Left lobe of liver (tissue), 2 donors: ENCODE measurements at places on chromosomes 5 and 9. TPM values are rescaled to one million over a fixed set of nuclear protein-coding genes. Genes with fewer than 3 reads are reported as not detected.

The PCDHA2 gene
- not detected for total RNA-seq

- no peak for DNase-seq
These were observed 221.4 kb upstream of the KLF4 start for GRCh38 chr9:107710953-107711352.

DNA sequence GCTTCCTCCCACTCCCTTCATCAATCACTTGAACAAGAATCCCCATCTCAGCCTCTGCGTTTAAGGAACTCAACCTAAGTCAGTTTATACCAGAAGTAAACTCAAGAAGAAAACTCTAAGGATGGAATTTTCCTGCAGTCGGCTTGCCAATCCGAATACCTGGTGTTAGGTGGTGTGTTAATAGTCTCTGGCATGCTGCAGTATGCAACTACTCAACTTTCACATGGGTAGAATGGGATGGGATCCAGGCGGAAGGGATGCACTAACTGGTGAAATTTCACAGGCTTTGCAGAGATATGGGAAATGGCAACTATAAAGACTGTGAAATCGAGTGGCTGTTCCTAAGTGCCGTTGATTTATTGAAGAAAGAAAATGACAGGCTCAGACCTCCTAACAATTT, 560.6 kb downstream of the TLE1 start:
- no peak for DNase-seq

DNA sequence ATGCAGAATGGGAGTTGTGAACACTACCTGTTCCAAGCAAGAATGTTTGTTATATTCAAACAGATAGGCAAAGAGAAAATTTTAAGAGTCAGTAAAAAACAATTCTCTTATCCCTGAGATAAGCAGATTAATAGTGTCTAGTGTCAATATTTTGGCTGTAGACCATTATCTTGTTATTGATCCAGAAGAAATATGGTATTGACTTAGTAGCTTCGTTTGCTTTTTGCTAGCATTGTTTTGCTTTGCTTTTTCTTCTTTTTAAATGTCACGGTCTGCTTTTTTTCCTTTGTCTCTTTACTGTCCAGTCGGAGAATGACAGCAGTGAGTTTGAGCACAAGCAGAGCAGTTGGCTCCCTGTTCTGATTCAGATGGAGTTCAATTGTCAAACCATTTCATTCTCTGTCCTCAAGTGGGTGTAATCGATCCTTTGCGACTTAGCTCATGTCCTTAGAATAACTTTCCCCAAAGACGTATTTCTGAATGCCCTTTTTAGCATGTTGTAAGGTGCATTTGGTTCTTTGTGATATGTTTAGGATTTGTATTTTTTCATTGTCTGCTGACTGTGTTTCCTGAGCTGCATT, 29.3 kb downstream of the FUBP3 start:
- DNase-seq = no peak

DNA sequence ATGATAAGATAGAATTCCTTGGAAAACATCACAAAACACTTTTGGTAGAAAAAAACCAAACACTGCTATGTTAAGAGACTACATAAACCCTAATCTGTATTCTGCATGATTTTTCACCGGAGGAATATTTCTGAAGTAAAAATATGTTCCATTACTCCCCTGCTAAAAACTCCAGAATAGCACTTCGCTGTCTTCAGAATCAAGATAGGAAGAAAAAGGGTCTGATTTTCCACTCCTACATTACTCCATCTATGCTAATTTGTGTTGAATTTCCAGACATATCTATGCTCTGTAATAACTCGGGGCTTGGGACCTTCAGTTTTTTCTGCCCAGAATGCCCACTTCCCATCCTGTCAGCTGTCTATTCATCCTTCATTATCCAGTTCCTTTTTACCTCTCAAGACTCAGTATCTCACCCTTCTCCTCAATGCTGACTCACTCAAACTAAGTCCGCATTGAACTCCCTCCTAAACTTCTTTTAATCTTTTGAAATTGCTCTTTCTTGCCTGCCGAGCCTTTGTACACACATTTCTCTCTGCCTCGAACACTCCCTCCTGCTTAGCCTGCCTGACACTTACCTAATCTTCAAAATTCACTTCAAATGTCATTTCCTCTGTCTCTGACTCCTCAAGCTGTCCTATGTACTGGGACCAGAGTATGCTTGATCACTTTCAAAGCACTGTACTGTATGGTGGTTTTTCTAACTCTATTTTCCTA, 171.0 kb downstream of the ARRDC3 start:
- no peak for DNase-seq

DNA sequence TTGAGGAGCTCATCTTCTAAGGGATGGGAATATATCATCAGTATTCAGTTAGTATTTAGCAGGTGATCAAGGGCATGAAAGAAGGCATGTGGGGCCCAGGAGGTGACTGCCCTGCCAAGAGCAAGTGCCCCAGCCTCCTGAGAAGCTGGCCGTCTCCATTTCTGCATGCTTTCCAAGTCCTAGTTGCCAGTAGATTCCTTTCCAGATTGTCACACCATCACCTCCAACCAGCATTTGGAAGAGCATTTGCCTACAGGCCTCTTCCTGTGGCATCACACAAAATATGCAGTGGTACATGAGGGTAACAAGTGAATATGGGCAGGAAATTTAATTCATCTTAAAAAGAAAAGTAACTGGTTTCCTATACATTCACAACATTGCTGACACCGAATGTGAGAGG, 7.5 kb downstream of the TNFAIP8 start:
- DNase-seq = no peak
